ENCODE measurements at places on chromosomes 2 and 18.

- DNase-seq = no peak
Observed at GRCh38 chr18:45171679-45172191, 443.5 kb upstream of the SLC14A2 start.

DNA sequence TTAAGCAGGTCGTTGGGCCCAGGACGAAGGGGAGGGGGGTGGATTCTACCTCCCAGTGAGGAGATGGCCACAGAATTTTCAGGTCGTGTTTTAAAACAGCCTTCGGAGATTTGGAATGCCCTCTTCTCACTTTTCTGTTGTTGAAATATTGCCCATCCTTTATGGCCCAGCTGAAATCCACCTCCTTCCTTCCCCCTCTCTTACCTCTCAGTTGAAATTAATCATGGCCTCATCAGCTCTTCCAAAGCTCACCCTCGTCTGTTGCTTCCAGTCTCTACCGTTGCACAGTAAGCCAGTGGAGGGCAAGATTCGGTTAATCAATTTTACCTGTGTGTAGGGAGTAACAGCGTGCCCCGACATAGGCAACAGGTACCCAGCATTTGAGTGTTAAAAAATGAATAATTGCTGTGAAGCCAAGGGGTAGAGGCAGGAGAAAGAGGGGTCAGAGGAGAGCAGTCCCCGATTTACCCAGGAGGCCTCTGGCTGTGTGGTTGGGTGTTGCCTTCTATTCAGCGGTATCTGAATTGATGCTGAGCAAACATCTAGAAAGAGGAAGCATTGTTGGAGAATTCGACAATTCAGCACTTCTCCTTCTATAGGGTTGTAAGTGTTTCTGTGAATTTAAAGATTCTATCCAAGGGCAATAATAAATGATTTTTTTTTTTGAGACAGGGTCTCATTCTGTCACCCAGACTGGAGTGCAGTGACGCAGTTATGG, 8.6 kb upstream of the PDIA6 start:
- no peak for DNase-seq

- no peak for DNase-seq
Observed at GRCh38 chr2:3517948-3518495, 1.3 kb downstream of the ADI1 start.

- DNase-seq = no peak
Observed at GRCh38 chr2:197215748-197216360, 94.7 kb downstream of the ANKRD44 start.

- DNase-seq = no peak
Observed at GRCh38 chr2:142756430-142756829, 121.0 kb upstream of the KYNU start.

GRCh38 chr2:85887566-85888019, 1.2 kb downstream of the ST3GAL5 start:
- DNase-seq = peak; percentile 2

- no peak for DNase-seq
Observed at GRCh38 chr2:113178891-113179290, 5.1 kb downstream of the PSD4 start.

- no peak for DNase-seq
Observed at GRCh38 chr2:85994897-85995647, 106.3 kb upstream of the ST3GAL5 start.

DNA sequence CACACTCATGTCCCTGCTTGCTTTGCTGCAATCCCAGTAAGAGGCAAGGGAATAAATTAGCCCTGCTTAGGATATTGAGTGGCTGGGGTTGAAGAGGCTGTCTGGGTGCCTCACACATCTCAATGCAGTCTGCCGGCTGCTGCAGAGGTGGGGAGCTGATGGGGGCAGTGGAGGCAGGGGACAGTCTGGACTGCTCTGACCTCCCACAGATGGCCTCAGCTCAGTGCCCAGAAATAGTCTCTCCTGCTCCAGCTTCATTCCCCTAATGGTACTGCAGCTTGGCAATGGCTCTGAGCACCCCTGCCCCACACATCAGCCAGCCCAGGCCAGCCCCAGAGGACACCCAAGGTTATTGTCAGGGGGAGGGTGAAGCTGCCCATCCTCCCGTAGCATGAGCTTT, 21.5 kb upstream of the TNS1 start:
- DNase-seq = no peak

GRCh38 chr2:73913414-73914054, 13.1 kb upstream of the DGUOK start:
- DNase-seq = no peak

- DNase-seq = no peak
Observed at GRCh38 chr18:30381826-30382225, 660.7 kb downstream of the DSC3 start.

DNA sequence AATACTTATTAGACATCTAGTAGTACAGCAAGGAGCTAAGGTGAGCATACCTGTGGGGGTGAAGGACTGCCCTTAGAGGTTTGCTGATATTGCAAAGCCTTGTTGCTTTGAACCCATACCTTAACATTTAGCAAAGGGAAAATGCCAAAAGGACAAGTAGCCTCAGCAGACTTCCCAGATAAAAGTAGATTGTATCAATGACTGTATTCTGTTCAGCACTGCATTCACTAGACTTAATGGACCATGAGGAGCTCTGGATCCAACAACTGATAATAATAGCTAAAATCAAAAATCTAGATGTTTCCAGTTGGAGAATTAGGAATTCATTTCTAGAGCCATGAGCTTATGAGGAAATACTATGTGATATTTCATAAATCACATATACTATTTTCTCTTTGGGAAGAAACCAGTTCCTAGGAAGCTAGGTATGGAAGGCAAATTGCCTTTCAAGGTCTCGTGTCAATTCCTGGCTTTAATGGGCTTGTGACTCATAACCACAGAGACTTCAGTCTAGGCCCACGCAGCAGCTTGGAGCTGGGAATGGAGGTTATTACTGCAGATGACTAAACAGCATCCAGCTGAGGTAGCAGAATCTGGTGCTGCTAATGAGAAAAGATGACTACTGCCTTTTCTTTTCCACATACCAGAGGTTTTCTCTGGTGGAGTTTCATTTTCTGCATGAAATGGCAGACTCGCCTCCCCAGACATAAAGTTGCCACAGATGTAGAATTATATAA, 191.2 kb upstream of the NABP1 start:
- DNase-seq = no peak

DNA sequence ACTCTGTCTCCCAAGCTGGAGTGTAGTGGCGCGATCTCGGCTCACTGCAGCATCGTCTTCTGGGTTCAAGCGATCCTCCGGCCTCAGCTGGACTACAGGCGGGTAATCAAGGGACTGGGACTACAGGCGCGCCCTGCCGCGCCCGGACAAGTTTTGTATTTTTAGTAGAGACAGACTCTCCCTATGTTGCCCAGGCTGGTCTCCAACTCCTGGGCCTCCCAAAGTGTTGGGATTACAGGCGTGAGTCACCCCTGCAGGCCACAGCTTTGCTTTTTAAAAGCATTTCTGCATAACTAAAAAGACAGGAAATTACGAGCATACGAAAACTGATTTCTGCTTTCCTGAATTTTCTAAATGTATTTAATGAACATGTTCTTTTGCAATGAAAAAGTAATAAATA, 916 bp upstream of the OSBPL1A start:
- no peak for DNase-seq

- no peak for DNase-seq
Observed at GRCh38 chr2:160022162-160022561, 40.3 kb downstream of the PLA2R1 start.

DNA sequence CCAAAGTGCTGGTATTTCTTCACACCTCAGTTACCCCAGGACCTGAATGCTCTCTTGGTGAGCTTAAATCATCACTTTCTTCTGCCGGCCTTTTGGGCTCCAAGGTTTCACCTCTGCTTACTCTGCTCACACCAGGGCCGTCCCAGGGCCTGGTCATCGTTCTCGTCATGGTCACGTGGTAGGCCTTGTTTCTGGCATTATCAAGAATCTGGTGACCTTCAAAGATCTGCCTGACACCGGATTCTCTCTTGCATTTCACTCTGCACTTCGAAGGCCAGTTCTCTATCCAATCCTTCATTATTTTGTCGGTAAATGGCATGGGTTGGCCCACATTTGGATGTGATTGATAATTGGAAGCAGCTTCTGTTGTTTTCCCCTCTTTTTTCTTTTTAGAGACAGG, 80.5 kb downstream of the HRH4 start:
- DNase-seq = no peak

GRCh38 chr2:138107288-138107687, 143.0 kb downstream of the HNMT start:
- DNase-seq = no peak

GRCh38 chr2:199928226-199928625, 17.1 kb downstream of the C2orf69 start:
- DNase-seq = no peak

DNA sequence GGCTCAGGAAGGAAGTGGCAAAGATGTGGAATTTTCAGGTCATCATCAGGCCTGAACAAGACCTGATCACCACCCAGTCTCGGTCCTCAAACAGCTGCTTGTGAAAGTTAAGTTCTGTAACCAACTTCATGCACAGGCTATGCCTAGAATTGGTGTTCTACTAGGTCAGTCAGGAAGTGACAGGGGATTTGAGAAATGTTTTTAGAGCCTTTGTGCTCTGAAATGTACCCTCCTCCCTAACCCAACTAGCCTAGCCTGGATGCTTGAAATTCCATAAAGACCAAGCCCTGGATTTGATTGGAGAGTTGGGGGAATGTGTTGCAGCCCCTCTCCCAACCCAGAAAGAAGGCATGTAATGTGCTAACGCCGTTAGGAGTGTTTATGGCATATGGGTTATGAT, 63.3 kb downstream of the TGOLN2 start:
- DNase-seq = no peak

DNA sequence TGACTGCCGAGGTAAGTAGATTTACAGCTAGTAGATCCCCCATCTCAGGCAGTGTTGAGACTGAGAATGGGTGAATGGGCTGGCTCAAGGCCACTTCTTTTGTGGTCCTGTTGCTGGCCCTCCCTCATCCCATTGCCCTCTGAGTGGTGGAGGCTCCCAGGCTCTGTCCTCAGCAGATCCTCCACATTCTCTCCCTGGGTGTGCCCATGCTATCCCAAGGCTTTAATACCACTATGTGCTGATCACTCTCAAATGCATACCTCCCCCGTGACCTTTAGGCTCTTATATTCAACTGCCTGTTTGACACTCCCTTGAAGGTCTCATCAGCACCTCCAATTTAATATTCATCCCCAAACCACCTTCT, 271.8 kb downstream of the GLI2 start:
- DNase-seq = no peak

DNA sequence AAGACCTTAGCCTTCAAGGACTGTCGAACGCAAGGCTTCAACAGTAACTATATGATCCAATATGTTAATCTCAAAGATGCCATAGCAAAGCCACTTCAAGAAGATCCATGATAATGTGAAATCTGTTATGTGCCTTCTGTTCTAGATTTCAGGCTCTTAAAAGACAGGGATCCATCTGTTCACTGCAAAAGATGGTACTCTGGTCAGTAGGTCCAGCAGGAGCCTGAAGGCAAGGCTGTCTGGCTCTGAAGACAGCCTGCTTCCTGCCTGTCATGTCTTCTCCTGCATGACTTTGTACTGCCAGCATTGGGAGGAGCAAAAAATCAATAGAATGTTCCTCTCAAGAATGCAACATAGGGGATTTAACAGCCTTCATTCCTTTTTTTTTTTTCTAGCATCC, 270.8 kb upstream of the PARD3B start:
- no peak for DNase-seq

DNA sequence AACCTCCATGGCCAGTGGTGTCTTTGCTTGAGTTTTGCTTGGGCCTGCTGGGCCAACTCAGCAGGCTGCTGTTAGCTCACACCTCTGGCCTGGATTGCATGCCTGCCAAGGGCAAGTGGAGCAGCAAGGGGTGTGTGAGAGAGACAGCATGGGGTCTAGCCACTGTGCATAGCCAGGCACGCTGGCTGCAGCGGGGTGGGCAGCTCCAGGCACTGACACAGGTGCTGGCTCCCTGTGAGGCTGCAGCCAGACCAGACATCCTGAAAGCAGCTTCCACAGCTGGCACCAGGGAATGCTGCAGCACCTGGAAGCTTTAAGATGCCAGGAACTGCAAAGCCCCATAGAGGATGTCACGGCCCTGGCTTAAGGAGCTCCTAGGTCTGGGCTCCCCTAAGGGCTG, 376.4 kb upstream of the VWC2L start:
- no peak for DNase-seq

GRCh38 chr2:11829324-11829946, 83.0 kb downstream of the LPIN1 start:
- peak; percentile 31 for DNase-seq

- no peak for DNase-seq
Observed at GRCh38 chr2:173571021-173571821, 216.5 kb downstream of the CDCA7 start.
